ENCODE measurements at places on chromosomes 4 and X.

DNA sequence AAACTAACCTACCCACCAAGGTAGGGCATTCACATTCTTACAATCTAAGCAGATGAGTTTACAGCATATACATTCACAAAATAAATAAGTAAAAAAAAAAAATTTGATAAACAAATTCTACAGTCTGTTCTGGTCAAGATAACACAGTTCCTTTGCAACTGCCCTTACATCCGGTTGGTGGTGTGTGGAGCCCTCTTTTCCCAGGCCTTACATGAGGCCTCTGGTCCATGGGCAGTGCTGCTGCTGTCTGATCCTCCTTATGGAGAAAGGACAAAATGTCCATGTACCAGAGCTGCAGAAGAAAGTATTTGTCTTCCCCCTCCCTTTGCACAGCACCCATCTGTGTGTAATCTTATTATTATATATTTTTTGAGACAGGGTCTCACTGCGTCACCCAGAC, 2.2 kb upstream of the SEPTIN11 start:
- no peak for DNase-seq

DNA sequence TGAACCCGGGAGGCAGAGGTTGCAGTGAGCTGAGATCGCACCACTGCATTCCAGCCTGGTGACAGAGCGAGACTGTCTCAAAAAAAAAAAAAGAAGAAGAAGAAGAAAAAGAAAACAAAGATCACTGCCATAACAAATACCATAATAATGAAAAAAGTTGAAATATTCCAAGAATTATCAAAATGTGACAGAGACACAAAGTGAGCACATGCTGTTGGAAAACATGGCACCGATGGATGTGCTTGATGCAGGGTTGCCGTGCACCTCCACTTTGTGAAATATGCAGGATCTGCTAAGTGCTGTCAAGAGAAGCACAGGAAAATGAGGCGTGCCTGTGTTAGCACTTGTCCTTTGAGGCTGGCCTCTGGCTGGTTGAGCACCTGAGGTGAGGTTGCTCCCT, 133.3 kb downstream of the STK32B start:
- no peak for DNase-seq

- peak; percentile 25 for DNase-seq
Measured at GRCh38 chr4:10808591-10808990, 124.0 kb upstream of the CLNK start.

GRCh38 chr4:17397611-17398010, 114.3 kb downstream of the QDPR start:
- no peak for DNase-seq

GRCh38 chrX:115269051-115269683, 20.3 kb upstream of the LUZP4 start:
- no peak for DNase-seq

DNA sequence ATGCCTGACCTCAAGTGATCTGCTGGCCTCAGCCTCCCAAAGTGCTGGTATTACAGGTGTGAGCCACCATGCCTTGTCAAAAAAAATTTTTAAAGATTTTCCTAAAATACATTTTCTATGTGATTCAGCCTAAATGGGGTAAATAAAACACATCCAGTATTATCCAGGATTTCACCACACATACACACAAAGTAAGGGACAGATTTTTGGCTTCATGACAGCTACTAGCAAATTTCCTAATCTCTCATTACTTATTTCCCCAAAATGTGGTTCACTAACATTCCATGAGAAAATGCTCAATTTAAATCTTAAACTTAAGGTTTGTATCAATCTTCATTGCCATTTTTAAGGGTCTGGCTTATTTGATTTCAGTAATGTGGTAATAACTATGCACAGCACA, 348.5 kb upstream of the INTU start:
- no peak for DNase-seq

GRCh38 chr4:48635980-48636379, 144.1 kb downstream of the FRYL start:
- DNase-seq: no peak

DNA sequence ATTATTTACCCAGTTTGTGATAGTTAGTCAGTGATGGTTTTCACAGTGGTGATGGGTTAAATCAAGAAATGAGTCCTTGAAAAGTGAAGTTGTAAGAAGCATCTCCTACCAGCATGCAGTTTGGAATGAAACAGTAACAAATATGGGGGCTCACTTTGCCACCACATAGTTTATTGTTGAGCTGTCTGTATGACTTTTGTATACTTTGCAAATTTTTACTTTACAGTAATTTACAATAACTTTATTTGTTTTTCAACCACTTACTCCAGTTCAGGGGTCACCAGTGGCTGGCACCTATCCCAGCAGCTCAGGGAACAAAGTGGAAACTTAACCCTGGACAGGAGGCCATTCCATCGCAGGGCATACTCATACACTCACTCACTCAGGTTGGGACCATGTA, 64.5 kb upstream of the ANKRD50 start:
- no peak for DNase-seq

DNA sequence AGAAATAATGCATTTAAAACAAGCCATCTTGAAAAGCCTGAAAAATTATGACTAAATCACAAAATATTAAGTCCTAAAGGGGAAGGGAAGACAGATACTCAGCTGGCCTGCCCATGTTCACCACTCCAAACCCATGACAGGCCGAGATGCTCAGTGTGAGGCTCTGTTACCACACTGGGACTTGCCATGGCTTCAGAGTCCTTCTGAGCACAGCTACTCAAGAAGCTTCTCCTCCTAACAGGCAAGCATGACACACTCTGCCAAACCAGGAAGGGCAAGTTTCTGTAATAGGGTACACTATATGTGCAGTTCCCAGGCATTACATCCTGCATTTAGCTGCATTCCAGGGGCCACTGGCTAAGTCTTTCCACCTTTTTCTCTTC, 34.0 kb upstream of the CYBB start:
- no peak for DNase-seq

DNA sequence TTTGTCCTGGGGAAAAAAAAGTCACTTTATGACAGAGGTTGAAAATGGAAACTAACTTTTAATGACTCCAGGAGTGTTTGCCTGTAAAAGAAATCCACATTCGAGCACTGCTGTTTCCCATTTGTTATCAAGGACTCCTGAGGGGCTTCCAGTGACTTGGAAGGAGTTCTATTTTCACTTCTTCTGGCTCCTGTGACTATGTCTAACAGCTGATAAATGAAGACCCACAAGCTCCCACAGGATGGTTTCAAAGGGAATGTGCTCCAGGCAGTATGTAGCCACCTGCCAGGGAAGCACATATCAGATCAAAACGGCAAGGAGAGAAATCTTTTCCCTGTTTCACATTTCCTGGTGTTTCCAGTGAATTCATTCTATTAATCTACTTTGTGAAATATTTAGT, 159.8 kb upstream of the FAM241A start:
- no peak for DNase-seq

GRCh38 chr4:168629566-168629965, 132.7 kb downstream of the PALLD start:
- no peak for DNase-seq

DNA sequence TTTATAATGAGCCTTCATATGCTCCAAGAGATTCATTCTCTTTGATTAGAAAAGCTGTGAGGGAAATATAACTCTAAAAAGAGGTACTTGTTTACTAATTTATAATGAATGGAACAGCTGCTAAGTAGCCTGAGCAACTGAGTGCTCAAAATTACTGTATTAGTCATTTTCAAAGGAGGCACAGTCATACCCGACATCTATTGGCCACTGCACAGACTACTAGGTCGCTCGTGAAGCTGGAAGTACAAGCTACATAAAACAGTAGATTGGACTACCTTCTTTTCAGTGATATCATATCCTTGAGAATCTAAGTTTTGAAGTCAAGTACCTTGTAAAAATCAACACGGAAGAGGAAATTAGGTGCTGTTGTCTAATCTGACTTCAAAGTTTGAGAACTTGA, 52.0 kb upstream of the GLRB start:
- DNase-seq: no peak

- no peak for DNase-seq
Measured at GRCh38 chrX:103716962-103717361, 6.3 kb downstream of the TMEM31 start.

Data from brain pericyte (primary cell).